ENCODE measurements at places on chromosomes 6 and 20.
A peak's percentile ranks its signal among the peaks of the same experiment; 100 is the strongest.

DNA sequence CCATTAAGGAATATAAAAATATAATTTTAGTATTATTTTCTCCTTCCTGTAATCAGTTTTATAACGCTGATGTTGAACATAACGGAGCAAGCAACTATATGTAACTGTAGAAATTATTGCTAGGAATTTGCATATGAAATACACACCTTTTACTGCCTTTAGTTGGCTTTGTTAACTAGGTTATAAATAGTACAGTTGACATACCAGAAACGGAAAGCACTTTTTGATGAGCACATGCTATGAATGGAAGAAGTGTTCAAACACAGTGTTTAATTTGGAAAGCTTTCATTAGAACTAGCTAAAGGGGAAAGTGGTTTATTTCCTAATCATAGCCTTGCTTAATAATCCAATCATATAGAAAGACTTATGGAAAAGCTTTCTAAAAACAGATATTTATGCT, 25.3 kb upstream of the BEND3 start:
- no peak for DNase-seq

DNA sequence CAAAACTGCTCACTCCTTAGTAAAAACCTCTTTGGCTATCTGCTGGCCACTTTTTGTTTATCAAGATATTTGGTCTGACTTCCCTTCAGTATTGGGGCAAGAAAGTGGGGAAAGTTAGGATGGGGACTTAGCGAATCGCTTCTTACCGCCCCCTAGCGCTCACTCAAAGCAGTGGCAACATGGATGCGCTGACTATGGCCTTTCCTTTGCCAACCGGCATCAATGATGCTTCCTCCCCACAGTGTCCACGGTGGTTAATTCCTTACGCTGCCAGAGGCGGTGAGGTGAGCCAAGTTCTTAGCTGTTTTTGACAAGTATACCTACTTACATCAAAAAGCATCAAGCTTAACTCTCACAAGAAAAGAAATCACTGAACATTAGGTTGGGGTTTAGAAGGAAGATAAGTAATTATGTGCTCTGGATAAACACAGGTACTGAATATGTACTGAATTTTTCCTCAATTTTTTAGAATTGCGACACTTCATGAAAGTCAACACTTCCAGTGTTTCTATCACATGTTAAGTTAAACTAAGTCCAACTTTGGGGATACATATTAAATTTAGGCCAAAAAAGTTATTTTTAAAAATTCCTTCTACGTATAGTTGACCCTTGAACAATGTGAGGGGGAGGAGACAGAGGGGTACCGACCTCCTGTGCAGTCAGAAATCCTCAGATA, 86.7 kb downstream of the GMDS start:
- no peak for DNase-seq

- DNase-seq = no peak
These were observed 7.0 kb downstream of the SCUBE3 start for GRCh38 chr6:35220711-35221110.

GRCh38 chr20:58593880-58594638, 57.0 kb upstream of the STX16 start:
- no peak for DNase-seq

DNA sequence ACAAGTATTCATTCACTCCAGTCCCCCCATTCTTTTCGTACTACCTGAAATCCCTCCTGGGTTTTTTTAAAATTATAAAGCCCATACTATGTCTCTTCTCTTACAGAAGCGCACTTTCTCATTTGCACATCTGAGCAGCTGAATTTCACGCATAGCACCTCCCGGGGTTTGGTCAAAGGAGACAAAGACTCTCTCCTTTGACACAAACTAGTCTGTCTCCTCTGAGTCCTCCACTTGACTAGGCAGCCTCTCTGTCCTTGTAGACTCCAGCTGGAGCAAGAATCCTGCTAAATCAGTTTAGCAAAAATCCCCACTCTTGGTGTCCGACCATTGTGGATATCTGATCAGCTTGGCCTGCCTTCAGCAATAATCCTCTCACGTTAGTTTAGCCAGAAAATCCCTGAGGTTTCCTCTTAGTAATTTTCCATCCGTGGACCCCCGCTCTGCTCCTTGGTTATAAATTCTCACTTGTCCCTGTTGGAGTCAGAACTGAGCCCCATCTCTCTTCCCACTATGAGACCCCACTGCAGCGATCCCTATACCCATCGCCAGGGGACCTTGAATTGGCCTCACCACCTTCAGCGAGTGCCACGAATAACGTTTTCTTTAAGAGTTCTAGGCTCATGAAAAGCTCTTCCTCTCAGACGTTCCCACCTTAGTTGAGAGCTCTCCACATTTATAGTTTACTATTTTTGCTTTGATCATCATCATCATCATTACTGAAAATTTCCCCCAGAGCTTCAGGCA, 29.0 kb downstream of the PDYN start:
- no peak for DNase-seq

GRCh38 chr6:378090-378957, 13.2 kb upstream of the IRF4 start:
- peak; percentile 75 for DNase-seq

GRCh38 chr6:164477790-164478189, 831.6 kb downstream of the C6orf118 start:
- no peak for DNase-seq

- DNase-seq = no peak
These were observed 240.8 kb downstream of the CDC5L start for GRCh38 chr6:44628347-44628746.

GRCh38 chr6:118367314-118367713, 180.8 kb upstream of the PLN start:
- no peak for DNase-seq

DNA sequence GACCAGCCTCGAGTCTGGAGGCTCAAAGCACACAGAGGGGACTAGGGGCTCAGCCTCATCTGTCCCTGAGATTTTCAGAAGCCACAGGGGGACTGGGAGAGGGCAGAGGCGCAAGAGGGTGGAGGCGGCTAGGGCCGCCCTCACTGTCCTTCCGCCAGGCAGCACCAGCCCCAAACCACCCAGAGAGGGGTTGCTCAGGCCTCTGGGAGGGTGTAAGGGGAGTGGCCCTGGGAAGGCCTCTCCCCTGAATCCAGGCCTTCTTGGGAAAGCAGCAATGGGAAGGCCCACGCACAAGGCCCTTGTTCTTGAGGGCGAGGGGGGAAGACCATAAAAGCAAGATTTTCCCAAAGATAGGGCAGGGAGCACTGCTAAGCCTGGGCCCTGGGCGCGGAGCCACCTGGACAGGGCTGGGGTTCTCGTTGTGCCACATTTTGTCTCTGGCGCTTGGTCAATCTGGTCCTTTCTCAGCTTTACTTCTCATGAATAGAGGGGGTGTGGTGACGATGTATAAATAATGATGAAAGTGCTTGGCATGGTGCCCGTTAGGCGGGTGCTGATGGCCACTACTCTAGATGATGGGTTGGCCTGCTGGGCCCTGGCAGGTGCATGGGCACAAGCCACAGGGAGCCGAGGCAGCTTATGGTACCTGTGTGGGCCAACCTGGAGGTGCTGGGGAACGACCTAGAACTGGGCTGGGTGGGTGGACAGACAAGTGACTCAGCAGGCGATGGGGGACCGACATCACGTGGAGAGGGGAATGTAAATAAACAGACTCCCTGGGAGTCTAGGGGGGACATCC, 4.8 kb downstream of the SAMD10 start:
- no peak for DNase-seq
